ENCODE measurements at places on chromosomes 4 and X.
A peak's percentile ranks its signal among the peaks of the same experiment; 100 is the strongest.

DNA sequence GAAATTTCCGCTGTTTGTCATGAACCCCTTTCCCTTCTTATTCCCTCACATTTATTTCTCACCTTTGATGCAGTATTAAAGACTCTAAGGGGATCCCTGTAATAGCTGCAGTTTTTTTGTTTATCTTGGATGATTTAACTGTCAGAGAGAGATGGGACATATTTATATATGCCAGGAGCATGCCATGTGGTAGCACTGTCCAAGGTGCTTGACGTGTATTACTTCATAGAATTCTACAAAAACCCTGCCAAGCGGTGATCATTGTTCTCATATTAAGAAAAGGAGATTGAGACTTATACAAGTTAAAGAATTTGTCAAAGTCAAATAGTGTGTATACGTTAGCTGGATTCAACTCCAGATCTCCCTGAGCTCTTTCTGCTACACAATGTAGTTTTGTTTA, 78.2 kb downstream of the SPRY1 start:
- no peak for DNase-seq

GRCh38 chr4:139245590-139245989, 34.4 kb downstream of the MGARP start:
- peak; percentile 58 for DNase-seq

- DNase-seq, result no peak
Observed at GRCh38 chr4:144350706-144351105, 210.2 kb upstream of the GYPA start.

GRCh38 chrX:14051416-14051815, 21.7 kb upstream of the GEMIN8 start:
- peak; percentile 19 for DNase-seq

GRCh38 chr4:3077796-3078195, 3.3 kb downstream of the HTT start:
- DNase-seq, result no peak

DNA sequence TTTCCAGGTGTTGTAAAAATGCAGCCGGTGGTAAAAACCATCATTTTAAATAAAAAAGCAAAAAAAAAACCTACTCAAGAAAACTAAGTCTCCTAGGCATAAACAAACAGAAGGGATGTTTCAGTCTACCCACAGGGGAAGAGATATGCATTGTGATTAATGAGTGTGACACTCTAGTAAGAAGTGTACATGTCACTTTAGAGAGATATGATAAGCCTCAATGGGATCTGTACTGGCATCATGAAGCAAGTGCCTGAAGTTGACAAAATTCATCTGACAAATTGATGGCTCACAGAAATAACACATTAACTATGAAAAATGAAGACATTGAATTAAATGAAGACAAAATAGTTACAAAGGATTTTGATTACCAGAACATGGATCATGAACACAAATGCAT, 162.7 kb downstream of the NPFFR2 start:
- no peak for DNase-seq

GRCh38 chrX:154411981-154412340, 622 bp downstream of the TAFAZZIN start:
- DNase-seq, result peak; percentile 71

DNA sequence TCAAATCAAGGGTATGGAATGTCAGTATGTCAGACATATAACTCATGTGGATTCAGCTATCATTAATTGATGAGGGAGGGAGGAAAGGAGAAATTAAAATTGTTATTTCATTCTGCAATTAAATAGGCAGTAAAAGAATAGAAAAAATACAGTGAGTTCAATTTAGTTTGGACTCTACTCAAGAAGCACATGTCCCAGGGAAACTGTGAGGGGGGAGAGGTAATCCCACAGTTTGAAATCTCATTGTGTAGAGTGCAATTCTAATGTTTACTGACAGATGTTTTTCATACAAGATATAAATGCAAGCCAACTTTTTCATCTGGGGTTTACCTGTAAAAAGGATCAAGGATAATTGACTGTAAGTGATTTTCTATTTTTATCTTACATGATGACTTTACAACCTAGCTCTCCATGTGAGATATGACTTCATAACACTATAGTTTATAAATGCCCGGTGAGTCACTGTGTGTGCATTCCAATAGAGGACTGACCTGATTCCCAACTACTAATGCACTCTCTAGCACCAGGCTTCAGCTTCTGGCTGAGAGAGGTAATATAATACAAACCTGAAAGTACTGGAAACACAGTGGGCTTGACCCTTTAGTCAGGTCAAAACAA, 35.2 kb upstream of the SCD5 start:
- DNase-seq, result peak; percentile 96

DNA sequence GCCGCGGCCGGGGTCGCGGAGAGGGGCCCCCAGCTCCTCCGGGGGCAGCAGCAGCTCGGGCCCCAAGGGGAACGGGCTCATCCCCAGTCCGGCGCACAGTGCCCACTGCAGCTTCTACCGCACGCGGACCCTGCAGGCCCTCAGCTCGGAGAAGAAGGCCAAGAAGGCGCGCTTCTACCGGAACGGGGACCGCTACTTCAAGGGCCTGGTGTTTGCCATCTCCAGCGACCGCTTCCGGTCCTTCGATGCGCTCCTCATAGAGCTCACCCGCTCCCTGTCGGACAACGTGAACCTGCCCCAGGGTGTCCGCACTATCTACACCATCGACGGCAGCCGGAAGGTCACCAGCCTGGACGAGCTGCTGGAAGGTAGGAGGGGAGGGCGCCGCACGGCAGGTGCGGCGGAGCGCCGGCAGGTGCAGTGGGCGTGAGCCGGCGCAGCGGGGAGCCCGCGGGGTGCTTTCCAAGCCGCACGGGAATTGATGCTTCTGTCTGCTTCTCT, 886 bp downstream of the DCLK2 start:
- DNase-seq, result peak; percentile 72

GRCh38 chrX:84320614-84321013, 132.6 kb upstream of the RPS6KA6 start:
- peak; percentile 19 for DNase-seq

- peak; percentile 86 for DNase-seq
Observed at GRCh38 chrX:130878350-130879341, 24.4 kb downstream of the ENOX2 start.

DNA sequence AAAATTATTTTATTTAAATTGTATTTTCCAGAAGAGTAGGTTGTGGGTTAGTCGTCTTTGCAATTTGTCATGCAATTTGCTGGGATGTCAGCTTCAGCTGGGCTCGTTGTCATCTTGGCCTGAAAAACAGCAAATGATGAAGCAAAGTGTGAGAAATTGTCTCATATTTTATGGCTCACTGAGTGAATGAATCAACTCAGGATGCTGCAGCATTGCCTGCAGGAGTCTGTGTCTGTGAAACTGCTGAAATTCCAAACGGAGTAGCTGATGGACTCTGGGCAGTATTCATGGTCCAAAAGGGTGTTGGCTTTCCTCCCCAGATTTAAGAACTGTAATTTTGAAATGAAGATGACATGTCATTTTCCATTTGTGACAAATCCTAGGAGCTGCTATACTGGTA, 37.2 kb downstream of the CXCL8 start:
- DNase-seq, result peak; percentile 75

DNA sequence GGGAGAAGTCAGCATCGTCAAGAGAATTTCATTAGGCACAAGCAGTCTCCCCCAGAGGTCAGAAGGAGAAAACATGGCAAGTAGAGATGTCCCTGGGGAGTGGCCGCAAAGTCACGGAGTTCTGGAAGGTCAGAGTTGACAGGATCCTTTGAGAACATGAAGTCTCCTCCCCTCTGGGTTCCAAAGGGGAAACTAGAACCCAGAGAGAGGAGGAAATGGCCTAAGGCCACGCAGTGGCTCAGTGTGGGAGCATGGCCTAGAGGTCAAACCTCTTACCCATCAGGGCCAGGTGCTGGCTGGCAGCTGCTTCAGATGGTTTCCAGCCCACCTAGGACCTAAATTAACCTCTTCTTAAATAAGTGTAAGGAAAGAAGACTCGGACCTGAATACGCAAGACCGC, 884 bp downstream of the IDH3G start:
- DNase-seq, result no peak

GRCh38 chr4:159046683-159047082, 56.2 kb upstream of the RAPGEF2 start:
- DNase-seq, result no peak

DNA sequence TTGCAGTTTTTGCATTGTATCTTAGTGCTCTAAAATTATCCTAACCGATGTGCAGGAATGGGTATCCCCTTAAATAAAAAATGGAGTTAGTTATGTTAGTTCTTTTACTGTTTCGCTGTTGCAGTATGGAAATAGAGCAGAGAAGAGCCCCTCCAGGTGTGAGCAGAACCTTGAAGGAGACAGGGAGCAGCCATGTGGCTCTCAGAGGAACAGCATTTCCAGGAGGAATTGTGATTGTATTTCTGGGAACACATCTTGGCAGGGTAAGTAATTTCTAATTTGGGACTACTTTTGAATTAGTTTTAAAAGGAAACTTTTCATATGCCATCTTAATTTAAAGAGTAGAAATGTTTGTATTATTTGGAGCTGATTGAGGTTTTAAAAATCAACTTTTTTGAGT, 5.3 kb upstream of the CCDC158 start:
- no peak for DNase-seq

DNA sequence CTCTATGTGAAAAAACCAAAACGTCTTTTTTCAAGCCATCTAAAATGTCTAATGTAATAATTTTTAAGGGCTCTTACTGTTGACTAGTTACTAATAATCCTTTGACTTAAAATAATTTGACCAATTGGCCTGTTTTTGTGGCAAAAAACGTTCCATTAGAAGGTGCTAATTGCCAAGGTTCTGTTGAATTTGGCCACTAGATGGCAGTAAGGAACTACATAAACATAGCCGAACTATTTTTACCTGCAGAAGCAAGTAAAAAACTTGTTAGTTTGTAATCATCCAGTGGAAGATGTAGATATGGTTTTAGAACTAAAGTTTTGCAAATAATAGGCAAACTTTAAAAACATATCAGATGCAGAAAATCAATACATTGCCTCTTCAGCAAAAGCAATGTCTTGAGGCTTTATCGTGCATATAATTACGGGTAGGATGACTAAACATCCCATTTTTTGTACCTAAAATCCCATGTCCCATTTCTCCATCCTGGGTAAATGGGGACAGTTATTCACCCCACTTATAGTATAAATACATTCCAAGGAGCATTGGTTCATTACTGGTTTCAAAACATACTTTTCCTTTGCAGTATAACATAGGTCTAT, 57.6 kb downstream of the PROM1 start:
- DNase-seq, result peak; percentile 62

DNA sequence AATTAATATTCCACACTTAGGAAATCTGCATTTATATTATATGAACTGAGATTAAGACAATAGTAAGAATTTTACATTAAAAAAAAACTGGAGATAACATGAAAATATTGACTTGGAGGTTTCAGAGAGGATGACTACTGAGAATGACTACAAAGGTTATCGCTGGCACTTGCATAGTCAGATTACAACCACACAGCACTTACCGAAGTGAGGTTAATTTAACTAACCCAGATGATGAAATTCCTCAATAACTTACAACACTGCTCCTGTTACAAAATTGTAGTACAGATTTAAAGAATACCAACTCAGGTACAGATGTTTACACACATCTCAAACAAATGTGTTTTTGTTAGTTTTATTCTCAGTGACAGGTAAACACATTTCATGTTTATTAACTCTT, 283.5 kb downstream of the CAMK2D start:
- no peak for DNase-seq

- DNase-seq, result no peak
Observed at GRCh38 chr4:157196046-157196445, 24.5 kb upstream of the GRIA2 start.

DNA sequence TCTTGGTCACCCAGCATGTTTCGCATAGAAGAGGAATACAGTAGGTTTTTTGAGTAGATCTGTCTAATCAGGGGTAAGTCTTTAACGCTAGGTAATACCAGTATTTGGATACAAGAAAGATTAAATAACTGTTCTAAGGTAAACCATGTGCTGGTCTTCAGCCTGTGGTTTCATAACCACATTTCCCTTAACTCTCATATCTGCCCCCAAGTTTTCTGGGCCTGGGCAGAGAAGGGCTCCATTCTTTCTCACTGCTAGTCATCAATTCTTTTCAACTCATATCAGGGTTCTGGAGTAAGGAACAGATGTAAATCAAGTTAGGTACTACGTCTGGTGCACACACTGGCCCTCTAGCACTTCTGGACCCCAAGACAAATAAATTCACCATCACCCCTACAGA, 49.0 kb downstream of the DHX15 start:
- DNase-seq, result no peak
